ENCODE measurements at places on chromosomes 6 and 20.
A peak's percentile ranks its signal among the peaks of the same experiment; 100 is the strongest.

GRCh38 chr6:45185403-45186251, 142.5 kb upstream of the RUNX2 start:
- no peak for DNase-seq

- no peak for DNase-seq
These were observed 23.2 kb downstream of the PRPF6 start for GRCh38 chr20:64003960-64004725.

- DNase-seq, result no peak
These were observed 41.5 kb upstream of the TENT5A start for GRCh38 chr6:81793821-81794475.

DNA sequence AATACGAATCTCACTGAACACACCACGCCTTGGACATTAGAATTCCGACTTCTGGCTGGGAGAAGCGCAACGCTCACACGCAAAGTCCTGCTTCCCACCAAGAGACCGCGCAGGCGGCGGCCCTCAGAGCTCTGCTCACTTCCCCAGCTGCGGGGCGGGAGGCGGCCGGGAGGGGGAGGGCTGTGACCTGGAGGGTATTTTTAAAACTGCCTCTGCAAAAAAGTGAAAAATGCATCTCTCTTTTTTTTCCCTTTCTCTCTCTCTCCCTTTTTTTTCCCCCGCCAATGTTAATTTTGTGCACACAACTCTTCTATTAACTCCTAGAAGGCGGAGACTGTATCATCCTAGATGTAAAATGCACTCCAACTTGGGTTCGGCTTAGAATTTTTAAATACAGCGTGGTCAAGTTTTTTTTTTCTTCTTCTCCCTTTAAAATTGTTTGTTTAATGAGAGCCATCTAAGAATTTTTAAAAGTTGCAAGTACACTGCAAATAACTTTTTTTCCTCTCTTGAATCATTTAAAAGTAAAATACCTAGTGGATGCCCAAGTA, 66.4 kb downstream of the STX11 start:
- no peak for DNase-seq

GRCh38 chr6:38095054-38095453, 275.5 kb downstream of the ZFAND3 start:
- no peak for DNase-seq

DNA sequence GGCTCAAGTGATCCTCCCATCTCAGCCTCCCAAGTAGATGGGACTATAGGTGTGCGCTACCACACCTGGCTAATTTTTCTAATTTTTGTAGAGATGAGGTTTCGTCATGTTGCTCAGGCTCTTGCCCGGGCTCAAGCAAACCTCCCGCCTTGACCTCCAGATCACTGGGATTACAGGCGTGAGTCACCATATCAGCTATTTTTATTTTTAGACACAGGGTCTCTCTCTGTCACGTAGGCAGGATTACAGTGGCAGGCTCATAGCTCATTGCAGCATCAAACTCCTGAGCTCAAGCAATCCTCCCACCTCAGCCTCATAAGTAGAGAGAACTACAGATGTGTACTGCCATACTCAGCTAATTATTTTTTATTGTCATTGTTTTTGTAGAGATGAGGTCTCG, 41.7 kb downstream of the SLC23A2 start:
- no peak for DNase-seq

- DNase-seq, result no peak
These were observed 41.7 kb upstream of the IL17A start for GRCh38 chr6:52144196-52145076.

GRCh38 chr6:166417285-166417691, 34.5 kb upstream of the MPC1 start:
- no peak for DNase-seq

- no peak for DNase-seq
These were observed 4.5 kb downstream of the NRN1 start for GRCh38 chr6:6002005-6002847.

DNA sequence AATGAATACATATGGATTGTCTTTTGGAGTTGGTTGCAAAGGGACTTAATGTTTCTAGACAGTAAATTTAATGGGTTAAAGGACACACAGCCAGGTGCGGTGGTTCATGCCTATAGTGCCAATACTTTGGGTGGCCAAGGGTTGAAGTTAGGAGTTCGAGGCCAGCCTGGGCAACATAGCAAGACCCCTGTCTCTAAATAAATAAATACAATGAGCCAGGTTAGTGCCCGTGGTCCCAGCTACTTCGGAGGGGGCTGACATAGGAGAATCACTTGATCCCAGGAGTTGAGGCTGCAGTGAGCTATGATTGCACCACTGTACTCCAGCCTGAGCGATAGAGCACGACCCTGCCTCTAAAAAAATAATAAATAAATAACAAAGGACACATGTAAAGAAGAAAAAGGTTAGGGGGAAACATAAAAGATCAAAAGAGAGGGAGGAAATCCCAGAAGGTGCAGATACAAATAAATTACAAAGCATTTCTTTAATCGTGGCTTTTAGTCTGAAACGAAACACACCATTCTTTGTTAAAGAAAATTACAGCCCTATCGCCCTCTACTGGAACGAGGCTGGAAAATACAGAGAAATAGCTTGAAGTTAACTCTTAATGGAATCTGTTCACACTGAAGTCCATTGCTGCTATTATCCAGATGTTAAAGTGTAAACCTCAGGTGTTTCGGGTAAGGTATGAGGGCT, 42.6 kb upstream of the SCML4 start:
- DNase-seq, result peak; percentile 23

DNA sequence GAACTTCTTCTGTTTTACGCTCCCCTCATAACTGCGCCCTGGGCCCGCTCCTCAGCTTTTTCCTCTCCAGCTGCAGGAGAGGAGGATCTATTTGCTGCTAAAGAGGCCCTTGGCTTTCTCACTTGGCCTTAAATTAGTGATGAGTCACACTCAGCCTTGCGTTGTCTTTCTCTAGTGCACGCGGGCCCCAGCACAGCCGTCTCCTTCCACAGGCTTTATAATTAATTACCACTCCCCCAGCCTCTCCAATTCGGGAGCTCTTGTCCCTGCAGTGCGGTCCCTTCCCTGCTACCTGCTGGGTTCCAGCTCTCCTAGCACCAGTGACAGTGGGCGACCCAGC, 25.2 kb downstream of the PACSIN1 start:
- no peak for DNase-seq

GRCh38 chr6:117137711-117138110, 127.6 kb upstream of the VGLL2 start:
- no peak for DNase-seq

DNA sequence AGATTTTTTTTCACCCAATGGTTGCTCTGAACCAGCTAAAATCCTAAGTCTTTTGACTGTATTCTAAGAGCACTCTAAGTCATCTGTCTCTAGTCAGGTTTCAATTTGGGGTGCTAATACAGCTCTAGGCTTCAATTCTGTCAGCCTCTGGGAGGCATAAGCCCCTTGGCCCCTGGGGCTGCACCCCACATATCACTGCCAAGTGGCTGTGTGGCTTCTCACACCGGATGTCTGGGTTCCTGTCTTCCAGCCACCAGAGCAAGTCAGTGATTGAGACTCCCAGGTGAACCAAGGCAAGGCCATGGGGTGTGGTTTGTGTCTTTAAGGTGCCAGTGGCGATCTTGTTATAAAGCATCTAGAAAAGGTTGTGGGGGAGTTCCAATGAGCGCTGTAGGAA, 136.5 kb downstream of the TMEM242 start:
- no peak for DNase-seq

DNA sequence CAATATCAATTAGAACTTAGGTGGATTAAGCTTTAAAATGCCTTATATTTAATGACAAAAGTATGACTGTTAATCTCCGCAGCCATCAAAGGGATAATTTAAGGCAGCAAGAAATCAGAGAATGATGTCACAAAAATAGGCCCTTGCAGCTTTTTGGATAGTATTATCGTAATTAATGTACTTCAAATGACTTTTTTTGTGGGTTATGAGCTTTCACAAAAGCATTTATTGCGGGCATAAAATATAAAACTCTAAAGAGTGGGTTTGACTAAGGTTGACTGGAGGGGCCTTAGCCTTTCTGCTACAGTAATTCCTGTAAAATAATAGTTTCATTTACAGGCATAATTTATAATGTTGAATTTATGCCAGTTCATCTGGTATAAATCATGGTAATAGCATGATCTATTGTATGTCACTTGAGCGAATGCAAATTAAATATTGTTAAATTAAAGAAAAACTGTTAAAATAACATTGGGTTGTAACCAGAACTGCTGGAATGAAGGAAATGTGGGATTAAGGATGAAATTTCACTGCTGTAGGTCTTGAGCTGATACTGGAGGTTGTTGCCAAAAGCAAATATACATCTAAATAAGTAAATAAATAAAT, 78.5 kb upstream of the ZFP64 start:
- no peak for DNase-seq

DNA sequence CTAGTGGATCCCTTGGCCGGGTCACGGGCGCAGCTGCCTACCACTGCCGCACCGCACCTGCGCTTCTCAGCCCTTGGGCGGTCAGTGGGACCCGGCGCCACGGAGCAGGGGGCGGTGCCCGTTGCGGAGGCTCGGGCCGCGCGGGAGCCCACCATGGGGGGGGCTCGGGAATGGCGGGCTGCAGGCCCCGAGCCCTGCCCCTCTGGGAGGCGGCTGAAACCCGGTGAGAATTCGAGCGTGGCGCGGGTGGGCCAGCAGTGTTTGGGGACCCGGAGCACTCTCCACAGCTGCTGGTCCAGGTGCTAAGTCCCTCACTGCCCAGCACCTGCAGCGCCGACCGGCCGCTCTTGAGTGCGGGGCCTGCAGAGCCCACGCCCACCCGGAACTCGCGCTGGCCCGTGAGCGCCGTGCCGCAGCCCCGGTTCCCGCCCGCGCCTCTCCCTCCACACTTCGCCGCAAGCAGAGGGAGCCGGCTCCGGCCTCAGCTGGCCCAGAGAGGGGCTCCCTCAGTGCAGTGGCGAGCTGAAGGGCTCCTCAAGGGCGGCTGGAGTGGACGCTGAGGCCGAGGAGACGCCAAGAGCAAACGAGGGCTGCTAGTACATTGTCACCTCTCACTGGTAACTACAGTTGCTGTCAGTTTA, 120.5 kb upstream of the TMEM170B start:
- no peak for DNase-seq

DNA sequence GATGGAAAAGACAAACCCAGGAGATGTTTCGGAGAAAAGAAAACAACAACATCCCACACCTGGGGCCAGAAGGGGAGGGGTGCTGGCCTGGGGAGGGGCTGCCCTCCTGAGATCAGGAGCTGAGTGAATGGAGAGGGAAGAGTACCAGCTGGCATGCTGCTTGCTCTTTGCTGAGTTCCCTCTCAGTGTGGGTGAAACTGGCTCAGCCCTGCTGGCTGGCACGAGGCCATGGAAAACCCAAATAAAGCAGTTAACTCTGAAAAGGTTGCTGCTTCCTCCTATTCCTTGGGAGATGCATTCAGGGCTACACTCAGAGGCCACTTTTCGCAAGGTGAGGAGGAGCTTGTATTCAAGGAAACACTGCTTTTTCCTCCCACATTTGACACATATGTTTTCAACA, 8.0 kb upstream of the KCNK16 start:
- DNase-seq, result peak; percentile 69

GRCh38 chr6:47005486-47005885, 36.6 kb downstream of the ADGRF1 start:
- DNase-seq, result no peak

GRCh38 chr6:84508981-84509380, 255.4 kb downstream of the TBX18 start:
- DNase-seq, result no peak

- DNase-seq, result no peak
These were observed 116.0 kb downstream of the LRRC1 start for GRCh38 chr6:53910834-53911233.

DNA sequence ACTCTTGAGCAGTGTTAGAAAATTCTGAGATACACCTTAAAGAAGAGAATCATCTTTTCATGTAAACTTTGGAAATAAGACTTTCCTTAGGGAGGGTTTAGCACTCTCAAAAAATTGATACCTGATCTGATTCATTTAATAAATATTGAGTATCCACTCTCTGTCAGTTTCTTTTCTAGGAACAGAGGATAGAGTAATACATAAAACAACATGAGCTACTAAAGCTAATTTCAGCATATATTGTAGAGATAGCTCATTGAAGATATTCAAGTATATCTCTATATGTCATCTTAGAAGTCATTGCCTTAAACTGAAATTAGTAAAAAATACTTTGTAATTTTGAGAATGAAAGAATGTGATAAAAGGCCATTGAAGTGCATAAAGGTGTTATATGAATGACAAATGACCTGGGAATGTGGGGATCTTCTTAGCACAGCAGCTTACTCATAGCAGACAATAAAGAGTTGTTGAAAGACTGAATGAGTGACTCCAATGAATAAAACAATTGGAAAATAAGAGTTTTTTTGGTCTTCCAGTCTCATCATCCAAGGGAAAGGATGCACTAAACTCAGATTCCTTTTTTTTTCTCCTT, 29.2 kb downstream of the RHAG start:
- no peak for DNase-seq

DNA sequence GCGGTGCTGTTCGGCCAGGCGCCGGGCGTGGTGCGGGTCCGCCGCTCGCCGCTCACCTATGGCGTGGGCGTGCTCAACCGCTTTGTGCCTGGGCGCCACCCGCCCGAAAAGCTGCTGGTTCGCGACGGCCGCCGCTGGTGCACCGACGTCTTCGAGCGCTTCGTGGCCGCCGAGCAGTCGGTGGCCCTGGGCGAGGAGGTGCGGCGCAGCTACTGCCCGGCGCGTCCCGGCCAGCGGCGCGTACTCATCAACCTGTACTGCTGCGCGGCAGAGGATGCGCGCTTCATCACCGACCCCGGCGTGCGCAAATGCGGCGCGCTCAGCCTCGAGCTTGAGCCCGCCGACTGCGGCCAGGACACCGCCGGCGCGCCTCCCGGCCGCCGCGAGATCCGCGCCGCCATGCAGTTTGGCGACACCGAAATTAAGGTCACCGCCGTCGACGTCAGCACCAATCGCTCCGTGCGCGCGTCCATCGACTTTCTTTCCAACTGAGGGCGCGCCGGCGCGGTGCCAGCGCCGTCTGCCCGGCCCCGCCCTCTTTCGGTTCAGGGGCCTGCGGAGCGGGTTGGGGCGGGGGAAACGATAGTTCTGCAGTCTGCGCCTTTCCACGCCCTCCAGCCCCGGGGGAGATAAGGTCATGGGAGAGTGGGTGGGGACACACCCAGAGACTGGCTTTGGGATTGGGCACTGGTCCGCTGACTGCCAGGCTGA, 15.7 kb downstream of the ADISSP start:
- peak; percentile 85 for DNase-seq

- no peak for DNase-seq
These were observed 56.2 kb upstream of the TULP4 start for GRCh38 chr6:158255989-158256601.

GRCh38 chr20:7361321-7361720, 578.9 kb downstream of the HAO1 start:
- DNase-seq, result no peak

DNA sequence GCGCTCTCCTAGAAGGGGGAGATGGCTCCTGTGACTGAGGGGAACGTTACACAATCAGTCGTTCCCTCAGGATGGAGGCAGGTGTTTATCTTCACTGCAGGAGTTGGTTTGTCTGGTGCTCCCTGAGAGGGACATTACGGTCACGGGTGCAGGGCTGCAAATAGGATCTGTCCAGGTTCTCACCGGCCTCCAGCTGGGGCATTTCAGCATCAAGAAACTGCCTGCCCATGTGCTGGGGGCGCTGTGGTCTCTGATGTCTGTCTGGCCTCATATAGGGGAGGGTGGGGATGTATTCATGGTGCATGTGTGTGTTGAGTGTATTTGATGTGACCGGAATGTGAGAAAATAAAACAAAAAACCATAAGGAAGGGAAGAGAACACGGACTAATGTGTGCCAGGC, 77.1 kb downstream of the TBC1D7 start:
- no peak for DNase-seq

Measured in NCI-H1105 (cell line).